ENCODE measurements at places on chromosomes 7 and 10.

DNA sequence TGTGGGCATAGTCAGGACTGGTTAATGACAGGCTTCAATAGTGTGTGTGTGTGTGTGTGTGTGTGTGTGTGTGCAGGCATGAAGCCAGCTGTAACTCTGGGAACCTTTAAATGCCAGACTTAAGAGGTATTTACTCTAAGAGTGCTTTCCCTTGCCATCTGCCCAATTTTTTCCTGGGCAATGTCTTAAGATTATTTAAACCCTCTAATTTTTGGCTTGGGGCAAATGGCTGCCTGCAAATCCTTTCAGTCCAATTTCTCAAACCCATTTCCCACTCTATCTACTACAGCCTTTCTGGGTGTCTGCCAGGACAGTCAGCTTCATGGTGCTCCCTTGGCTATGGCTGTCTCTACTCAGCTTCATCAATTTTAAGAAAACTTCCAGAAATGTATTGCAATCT lies 62.6 kb upstream of the C1GALT1 start:
- no peak for DNase-seq

GRCh38 chr10:89887406-89887805 lies 186.0 kb downstream of the KIF20B start:
- no peak for DNase-seq

DNA sequence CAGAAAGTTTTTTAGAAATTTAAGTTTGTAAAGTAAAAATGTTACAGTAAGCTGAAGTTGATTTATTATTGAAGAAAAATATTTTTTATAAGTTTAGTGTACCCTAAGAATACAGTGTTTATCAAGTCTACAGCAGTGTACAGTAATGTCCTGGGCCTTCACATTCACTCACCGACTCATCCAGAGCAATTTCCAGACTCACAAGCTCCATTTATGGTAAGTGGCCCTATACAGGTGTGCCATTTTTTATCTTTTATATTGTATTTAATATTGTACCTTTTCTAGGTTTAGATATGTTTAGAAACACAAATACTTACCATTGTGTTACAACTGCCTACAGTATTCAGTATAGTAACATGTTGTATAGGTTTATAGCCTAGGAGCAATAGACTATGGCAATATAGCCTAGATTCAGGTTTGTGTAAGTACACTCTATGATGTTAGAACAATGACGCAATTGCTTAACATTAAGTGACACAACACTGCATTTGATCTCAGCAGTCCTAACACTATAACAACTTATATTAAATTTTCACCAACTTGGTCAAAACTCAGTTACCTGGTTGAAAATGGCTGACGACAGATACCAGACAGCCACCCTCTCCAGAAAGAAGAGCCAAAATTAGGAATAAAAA lies 45.7 kb downstream of the HIBADH start:
- no peak for DNase-seq

GRCh38 chr10:43905512-43906236 lies 257.0 kb upstream of the ZNF32 start:
- no peak for DNase-seq

- DNase-seq, result no peak
Observed at GRCh38 chr10:60000747-60001146, 94.4 kb upstream of the CCDC6 start.

- no peak for DNase-seq
Observed at GRCh38 chr7:33554576-33554975, 350.8 kb upstream of the BMPER start.

GRCh38 chr10:129507216-129507889 lies 40.3 kb downstream of the MGMT start:
- no peak for DNase-seq

DNA sequence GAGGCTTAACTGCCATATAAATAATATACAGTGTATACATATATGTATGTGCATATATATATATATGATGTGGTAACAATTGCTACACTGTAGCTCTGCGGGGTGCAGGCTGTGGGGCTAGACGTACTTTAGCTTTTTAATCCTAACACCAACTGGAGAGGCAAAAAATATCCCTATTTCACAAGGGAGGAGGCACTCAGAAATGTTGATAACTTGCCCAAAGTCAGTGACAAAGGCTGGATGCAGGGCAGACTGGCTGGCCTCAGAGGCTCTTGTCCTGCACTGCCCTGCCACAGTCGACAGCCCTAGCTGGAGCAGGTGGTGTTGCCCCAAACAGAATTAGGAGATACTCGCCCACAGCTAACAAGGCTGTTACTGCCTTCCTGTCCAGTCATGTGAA lies 1.5 kb upstream of the RELN start:
- DNase-seq, result no peak

GRCh38 chr7:17207220-17207619 lies 91.2 kb upstream of the AHR start:
- DNase-seq, result no peak

- DNase-seq, result peak; percentile 45
Observed at GRCh38 chr7:94957061-94957460, 49.7 kb downstream of the PPP1R9A start.

DNA sequence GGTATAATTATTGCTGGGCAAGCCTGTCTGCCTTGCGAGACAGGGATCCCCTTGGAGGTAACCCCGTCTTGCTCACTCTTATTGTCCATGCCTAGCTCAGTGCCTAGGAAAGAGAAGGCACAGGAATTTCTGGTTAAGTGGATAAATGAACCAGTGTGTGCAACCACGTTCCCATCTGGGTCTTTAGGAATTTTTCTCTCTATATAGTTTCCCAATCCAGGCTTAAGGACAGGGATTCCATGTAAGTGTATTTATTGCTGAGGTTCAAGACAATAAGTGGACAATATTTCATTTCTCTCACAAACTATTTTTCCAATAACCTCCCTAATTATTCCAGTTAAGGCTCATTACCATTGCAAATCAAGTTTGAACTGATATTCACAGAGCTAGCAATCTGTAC lies 8.9 kb upstream of the ADAM12 start:
- DNase-seq, result no peak

DNA sequence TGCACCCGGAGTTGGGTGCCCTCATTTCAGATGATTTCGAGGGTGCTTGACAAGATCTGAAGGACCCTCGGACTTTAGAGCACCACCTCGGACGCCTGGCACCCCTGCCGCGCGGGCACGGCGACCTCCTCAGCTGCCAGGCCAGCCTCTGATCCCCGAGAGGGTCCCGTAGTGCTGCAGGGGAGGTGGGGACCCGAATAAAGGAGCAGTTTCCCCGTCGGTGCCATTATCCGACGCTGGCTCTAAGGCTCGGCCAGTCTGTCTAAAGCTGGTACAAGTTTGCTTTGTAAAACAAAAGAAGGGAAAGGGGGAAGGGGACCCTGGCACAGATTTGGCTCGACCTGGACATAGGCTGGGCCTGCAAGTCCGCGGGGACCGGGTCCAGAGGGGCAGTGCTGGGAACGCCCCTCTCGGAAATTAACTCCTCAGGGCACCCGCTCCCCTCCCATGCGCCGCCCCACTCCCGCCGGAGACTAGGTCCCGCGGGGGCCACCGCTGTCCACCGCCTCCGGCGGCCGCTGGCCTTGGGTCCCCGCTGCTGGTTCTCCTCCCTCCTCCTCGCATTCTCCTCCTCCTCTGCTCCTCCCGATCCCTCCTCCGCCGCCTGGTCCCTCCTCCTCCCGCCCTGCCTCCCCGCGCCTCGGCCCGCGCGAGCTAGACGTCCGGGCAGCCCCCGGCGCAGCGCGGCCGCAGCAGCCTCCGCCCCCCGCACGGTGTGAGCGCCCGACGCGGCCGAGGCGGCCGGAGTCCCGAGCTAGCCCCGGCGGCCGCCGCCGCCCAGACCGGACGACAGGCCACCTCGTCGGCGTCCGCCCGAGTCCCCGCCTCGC lies at the start of gene EGFR:
TSS of gene EGFR (plus strand) at position 657 of the 830 bp plus-strand sequence. CDS start 261 bp downstream, outside the sequence.
- peak; percentile 72 for DNase-seq

DNA sequence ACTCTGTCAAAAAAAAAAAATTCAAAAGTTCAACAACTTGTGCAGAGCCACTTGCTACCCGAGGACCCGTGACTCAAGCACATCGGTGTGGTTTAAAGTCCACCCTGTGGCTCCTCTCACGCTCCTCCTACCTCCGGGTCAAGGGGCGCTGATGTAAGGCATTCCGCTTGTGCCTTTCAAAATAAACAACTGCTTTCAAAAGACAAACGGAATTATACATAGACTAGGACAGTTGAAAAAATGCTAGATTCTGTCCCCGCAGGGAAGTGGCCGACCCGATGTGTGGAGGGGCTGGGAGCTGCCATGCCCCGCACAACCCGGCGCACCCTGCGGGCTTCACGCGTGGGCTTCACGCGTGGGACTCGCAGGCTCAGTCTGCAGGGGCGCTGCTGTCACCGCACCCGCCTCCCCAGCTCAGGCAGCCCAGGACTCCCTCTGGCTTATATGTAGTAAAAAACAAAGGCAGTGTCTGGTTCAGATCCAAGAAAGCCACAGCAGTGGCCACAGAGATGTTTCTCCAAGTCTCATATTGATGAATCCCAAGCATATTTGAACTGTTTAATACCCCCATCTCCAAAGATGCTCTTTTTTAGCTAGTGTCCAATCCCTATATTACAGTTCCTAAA lies 239.7 kb upstream of the INHBA start:
- peak; percentile 18 for DNase-seq

DNA sequence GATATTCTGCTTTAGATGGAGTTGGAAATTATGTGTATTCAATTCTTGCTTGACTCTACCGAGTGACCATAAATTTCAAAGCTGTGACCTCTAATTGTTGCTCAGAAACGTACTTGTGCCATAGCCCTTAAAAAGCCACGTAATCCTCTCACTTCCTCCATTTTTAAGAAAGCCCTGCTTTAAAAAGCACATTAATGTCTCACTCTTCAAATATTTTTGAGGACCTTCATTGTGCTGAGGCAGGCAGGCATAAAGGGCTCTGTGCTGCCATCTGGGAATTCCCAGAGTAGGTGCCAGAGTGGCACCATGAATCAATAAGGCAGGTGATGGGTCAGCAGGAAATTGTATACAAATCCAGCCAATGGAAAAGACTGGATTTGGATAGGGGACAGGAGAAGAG lies 97.7 kb upstream of the FAM204A start:
- DNase-seq, result no peak

GRCh38 chr7:139645572-139646523 lies 122.4 kb downstream of the CLEC2L start:
- peak; percentile 71 for DNase-seq

DNA sequence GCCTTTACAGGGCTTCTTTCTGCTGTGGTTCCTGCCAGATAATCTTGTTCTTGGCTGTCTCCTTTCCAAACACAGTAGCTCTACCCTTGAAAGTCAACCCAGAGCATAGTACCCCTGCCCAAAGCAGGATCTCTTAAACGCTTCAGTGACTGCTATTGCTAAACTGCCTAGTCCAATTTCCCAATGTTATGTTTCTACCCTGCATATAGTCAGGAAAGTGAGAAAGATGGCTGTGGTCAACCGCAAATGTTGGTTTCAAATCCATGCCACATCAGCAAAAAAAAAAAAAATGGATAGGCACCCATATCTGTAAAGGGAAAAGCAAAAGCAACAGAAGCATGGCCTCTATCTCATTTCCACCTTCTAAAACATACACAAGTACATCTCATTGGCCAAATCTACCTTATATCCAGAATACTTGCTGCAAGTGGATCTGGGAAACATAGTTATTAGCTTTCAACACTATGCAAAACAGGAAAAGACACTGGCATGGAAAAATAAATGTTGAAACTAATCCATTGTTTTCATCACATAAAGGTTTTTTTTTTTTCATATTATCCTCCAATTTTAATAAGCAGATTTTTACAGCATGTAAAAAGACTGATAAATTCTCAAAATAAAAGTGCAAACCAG lies 59.8 kb downstream of the DNAJC1 start:
- no peak for DNase-seq

GRCh38 chr10:130987401-130987800 lies 324.1 kb downstream of the TCERG1L start:
- no peak for DNase-seq

DNA sequence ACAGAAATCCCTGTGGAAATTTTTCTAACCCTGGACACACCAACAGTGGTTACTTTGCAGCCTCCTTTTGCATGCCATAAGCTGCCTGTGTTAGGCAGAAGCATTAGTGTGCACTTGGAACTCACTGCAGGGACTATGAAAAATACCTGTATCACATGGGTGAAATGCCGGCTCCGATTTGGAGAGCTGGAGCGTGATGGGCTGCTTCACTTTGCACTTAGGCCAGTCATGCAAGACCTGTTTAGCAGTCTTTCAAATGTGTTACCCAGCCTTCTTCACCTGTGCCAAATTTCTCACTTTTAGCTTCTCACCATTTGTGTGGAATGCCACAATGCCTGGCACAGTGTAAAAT lies 11.3 kb downstream of the NCOA4 start:
- DNase-seq, result no peak

DNA sequence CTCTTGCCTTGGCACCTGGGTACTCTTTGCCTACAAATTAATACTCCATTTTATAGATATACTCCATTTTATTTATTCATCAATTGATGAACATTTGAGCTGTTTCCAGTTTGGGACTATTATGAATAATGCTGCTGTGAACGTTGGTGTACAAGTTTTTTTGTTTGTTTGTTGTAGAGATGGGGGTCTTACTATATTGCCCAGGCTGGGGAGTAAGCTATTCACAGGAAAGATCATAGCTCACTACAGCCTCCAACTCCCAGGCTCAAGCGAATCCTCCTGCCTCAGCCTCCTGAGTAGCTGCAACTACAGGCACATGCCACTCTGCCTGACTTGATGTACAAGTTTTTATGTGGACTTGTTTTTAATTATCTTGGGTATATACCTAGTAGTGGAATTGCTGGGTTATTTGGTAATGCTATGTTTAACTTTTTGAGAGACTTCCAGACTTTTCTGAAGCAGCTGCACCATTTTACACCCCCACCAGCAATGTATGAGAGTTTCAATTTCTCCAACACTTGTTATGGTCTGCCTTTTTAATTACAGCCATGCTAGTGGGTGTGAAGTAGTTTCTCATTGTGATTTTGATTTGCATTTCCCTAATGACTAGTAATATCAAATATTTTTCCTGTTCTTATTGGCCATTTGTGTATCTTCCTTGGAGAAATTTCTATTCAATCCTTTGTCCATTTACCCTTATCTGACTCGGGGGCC lies 15.9 kb downstream of the WBP1L start:
- no peak for DNase-seq

GRCh38 chr10:3397231-3397630 lies 224.6 kb upstream of the PITRM1 start:
- DNase-seq, result peak; percentile 85

GRCh38 chr7:20597339-20597738 lies 18.1 kb upstream of the ABCB5 start:
- DNase-seq, result no peak

DNA sequence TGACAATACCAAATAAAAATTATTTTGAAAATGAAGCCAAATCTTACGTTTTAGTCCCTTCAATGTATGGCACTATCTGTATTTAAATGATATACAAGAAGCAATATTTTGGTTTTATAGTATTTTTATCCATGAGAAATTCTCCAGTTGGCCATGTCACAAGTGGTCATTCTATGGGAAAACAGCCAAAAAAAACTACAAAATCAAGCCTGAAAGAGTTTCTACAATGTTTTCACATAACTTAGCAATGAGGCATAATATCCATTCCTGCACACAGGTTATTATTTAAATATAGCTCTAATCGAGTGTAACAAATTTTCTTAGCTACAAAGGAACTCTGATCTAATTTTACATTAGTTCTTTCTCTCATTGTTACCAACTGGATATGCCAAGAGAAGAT lies 5.4 kb downstream of the RAB11FIP2 start:
- DNase-seq, result peak; percentile 49

GRCh38 chr7:94654783-94655125 lies 1.2 kb downstream of the SGCE start:
- DNase-seq, result peak; percentile 56

- peak; percentile 86 for DNase-seq
Observed at GRCh38 chr10:117980216-117980615, 66.5 kb downstream of the RAB11FIP2 start.

- peak; percentile 39 for DNase-seq
Observed at GRCh38 chr7:115851291-115851690, 179.3 kb downstream of the TFEC start.
